ENCODE measurements at places on chromosomes 1 and 21.

DNA sequence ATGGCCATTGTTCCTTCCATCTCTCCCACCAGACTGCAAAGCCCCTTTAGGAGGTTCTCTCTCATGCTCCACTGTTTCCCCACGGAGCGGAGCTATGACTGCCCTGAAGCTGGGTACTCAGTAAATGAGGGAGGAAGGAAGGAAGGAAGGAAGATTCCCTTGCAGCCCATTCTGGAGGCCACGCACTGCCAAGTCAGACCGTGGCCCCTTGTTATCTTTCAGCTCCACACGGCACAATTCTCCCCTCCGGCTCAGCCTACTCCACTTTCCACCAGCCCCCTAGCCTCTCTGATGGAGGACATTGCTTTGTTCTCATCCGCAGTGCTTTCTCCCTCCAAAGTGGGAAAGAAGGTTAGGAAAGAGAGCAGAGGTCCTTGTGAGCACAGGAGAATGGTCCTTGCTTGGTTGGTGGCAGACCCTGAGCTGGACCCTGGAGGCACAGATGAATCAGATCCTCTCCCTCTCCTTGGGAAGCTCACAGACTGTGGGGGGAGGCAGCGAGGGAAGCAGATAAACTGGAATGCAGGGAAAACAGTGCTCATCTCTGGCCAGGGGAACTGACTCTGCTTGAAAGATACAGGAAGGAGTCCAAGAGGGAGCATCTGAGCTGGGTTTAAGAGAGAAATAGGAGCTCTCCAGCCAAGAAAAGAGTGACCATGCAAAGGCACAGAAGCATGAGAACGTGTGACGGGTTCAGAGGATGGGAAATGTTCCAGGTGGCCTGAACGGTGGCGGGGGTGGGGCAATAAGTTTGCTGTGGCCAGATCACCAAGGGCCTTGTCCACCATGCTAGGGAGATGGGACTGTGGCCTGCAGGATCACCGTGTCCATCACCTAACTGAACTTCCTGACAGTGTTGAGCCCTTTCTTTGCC, 52.6 kb downstream of the GLIS1 start:
- peak; percentile 75 for DNase-seq

DNA sequence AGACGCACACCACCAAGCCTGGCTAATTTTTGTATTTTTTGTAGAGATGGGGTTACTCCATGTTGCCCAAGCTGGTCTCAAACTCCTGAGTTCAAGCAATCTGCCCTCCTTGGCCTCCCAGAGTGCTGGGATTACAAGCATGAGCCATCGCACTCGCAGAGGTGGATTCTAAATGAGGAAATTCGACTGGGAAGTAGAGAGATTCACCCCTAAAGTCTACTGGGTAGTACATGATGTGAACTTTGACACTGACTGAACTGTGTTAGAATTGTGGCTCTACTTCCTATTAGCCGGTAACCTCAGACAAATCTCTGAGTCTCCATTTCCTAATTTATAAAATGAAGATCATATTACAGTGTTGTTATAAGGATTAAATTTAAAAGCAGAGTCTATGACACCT, 276.0 kb upstream of the NR5A2 start:
- no peak for DNase-seq

- DNase-seq: peak; percentile 54
Observed at GRCh38 chr1:76939050-76939816, 72.0 kb downstream of the ST6GALNAC5 start.

DNA sequence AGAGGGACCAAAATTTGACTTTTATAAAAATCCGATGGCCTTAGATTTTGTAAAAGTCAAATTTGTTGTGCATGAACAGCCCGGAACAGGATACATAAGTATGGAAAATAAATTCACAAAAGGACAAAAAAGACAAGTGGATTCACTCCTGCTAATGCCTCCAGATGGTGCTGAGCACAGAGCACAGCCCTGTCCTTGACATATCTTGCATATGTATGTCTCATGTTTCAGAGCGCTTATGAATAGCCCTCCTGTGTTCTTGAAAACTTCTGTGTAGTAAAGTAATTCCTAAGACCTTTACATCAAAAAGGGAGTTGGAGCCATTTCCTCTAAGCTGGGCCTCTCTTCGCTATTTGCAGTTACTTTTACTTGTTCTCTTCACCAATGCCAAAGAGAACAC, 110.7 kb upstream of the RAB3GAP2 start:
- no peak for DNase-seq

DNA sequence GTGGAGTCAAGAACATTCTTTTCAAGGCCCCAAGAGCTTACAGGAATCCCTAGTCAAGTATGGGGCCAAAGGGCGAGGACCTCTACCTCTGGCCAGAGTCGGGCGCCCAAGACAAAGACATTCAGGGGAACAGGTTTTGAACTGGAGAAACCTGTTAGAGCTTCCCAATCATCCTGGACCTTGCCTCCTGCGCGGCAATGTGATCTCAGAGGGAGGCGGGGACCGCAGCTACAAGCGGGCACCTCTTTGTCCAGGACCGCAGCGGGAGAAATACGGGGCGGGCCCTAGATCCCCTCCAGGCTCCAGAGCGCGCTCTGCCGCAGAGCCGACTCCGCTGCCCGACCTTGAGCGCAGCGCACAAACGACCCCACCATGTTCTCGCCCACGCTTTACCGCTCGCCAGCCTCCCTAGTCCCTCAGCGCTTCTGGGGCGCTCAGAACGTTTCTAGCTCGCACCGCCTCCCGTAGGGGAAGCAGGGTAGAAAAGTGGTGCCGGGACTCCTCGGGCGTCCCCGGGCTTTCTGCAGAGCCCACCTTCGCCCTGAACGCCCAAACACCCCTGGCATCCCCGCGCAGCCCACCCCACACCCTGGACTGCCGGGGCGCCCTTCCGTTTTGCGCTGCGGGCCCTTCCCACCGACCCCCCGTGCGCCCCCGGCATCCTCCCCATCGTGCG, 28.1 kb downstream of the RABIF start:
- DNase-seq: peak; percentile 5

DNA sequence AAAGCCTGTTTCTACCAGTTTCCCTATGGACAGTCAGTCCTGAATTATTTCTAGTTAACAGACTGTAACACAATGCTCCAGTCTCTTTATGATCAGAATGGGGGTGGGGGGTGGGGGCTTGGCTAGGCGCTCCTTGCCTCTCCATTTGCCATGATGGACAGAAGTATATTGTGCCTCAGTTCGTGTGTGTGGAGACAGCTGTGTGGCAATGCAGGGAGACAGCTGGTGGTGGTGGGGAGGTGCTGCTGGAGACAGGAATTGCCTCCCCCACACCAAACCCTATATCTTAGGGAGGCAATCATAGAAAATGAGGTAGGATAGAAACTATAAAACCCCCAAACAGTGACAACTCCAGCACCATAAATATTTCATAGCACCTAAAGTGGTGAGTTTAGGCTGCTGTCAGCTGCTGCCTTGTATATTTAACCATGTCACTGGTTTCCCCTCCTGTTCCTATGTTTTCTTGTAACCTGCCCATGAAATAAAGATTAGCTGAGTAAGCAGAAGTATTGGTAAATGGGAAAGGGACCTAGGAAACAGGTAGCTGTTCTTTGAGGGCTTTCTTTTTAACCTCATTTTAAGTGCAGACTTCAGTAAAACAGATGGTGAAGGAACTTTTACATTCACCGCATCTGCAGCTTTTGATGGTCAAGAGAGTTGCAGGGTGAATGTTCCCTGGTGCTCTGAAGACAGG, 3.4 kb downstream of the PLXNA2 start:
- DNase-seq: no peak

- no peak for DNase-seq
Observed at GRCh38 chr1:162323023-162323422, 53.6 kb downstream of the SPATA46 start.

- no peak for DNase-seq
Observed at GRCh38 chr1:202689082-202689481, 21.2 kb downstream of the SYT2 start.

- peak; percentile 77 for DNase-seq
Observed at GRCh38 chr21:35743571-35743970, 316.8 kb downstream of the SETD4 start.

GRCh38 chr1:63793741-63794240, 20.0 kb downstream of the ROR1 start:
- no peak for DNase-seq

DNA sequence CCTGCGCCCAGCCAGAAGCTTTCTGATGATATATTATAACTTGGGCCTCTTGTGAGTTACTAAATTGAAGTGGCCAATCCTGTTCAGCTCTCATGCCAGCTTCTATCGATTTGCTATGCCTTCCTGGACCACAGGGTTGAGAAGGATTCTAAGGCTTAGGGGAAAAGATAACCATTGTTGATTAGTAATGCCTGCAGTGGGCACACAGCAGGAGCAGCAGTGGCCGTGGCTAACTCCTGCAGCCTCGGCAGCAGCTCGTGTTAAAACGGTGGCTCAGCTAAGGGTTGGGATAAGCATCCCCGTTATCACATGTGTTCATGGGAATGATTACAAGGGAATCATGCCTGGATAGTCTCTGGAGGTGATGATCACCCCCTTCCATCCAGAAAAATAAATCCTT, 20.5 kb upstream of the KCNE2 start:
- DNase-seq: no peak
